ENCODE measurements at places on chromosomes 2 and 18. TPM values are rescaled to one million over a fixed set of nuclear protein-coding genes. Genes with fewer than 3 reads are reported as not detected.
A peak's percentile ranks its signal among the peaks of the same experiment; 100 is the strongest.

The COL4A3 gene
- 6.2 TPM for total RNA-seq

The GDF7 gene
- total RNA-seq: 0.10 TPM

The GREB1 gene
- total RNA-seq: 7.8 TPM

The MC4R gene
- not detected for total RNA-seq

The IL1F10 gene
- total RNA-seq: not detected

The ERFE gene
- not detected for total RNA-seq

The OSR1 gene
- total RNA-seq: 2.3 TPM

The EDAR gene
- total RNA-seq: not detected

The IL1R2 gene
- total RNA-seq: 1.1 TPM

The IL1RL2 gene
- total RNA-seq: 0.16 TPM

- no peak for DNase-seq
These were observed 3.4 kb upstream of the CKAP2L start for GRCh38 chr2:112767693-112768330.

GRCh38 chr2:126864861-126865260 is 33.8 kb upstream of the TEX51 start:
- DNase-seq: no peak

DNA sequence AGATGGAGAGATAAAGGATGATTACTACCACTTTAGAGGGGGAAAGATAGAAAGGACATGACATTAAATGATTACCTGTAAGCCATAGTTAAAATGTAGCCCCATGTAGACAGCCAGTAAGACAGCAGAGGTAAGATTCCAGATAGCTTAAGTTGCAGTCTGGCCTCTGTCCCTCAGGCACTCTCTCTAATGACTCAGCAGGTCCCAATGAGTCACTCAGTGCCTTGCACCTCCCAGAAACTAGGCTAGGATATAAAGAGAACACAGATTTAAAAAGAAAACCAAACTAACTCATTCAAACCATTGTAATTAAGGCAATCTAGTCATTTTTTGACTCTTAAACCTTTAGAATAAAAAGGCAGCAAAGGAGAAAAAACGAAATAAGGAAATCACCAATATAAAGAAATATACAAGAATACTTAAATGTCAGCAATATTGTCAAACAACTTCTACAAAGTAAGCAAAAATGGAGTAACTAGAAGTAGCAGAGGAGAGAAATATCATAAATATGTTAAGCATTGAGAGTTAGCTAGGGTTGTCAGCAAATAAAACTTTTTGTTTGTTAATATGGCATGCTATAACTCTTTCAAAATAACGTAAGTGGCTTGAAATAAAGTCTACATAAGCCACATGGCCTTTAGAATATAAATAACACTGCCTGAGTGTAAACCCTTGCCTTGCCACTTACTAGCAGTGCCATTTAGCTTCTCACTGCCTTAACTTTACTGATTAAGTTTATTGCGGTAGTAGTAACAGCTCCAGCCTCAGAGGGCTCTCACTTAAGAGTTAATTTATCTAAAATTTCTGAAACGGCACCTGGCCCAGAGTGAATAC is 48.5 kb downstream of the SOCS6 start:
- peak; percentile 49 for DNase-seq

DNA sequence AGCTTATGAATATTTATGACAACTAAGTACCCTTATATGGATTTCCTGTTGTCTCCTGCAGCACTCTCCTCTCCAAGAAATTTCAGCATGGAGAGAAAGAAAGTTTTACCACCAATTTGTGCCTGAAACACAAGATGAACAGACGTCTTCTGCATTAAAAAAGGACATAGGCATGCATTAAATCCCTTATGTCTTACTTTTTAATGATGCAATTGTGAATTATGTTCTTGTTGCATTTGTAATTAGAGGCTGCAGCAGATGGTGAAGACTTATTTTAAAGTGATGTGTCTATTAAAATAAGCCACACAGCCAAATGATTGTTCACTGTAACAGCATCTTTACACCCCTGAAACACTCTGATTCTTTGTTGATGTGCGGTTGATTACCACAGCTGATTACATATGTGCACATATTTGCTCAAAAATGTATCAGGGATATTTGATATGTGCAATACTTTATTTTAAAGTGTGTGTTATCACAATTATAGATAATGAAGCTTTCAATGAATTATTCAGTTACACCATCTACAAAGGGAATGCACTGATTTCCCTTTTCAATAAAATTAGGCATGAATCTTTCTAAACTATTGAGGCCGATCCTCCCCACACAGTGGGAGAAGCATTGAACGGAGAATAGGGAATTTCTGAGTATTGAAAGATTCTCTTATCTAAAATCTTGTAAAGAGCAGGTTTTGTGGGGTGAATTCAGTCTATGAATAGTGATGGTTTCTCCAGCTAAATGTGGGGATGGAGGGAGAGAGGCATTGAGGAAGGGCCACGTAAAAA is 585.1 kb downstream of the SLC4A3 start:
- DNase-seq: no peak

- DNase-seq: no peak
These were observed 95.4 kb upstream of the BCL2L11 start for GRCh38 chr2:111025288-111025687.

GRCh38 chr2:776038-776437 is 98.8 kb upstream of the TMEM18 start:
- no peak for DNase-seq

- DNase-seq: no peak
These were observed 52.4 kb downstream of the DYSF start for GRCh38 chr2:71505770-71506140.

GRCh38 chr2:59044736-59045135 is 803.6 kb upstream of the FANCL start:
- no peak for DNase-seq

DNA sequence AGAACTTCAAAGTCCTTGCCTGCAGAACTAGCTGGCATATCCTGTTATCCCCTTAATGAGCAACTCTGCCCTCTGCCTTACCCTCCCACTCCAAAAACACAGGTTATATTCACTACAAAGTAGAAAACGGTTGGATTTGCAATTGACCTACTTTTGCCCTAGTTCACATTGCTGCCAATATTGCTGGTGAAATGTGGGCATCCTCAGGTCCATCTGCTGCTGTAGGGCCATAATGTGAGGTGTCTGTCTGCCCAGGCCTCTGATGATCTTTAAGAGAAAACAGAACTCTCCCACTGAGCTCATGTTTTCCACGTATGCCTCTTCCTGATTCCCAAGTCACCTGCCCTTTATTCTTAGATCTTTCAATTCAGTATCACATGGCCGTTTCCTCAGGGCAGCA is 294.0 kb upstream of the CDH20 start:
- no peak for DNase-seq

- DNase-seq: no peak
These were observed 11.1 kb downstream of the COLEC12 start for GRCh38 chr18:489244-490023.

DNA sequence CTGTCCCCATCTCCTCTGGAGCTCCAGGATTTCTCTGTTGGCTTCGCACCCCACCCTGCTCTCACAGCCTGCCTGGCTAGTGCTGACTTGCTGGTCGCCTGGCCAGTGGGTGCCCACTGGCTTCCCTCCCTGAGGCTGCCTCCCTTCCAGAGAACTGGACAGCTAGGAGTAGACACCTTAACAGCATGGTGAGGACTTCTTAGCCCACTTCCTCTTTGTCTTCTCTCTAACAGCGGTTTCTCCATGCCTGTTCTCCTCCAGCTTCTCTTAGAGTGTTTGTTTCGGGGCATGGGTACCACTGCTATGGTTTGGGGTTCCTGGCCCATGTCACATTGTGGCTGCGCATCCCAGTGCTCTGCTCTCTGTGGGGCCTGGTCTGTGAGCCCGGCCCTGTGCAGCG is 37.1 kb downstream of the ZNF532 start:
- no peak for DNase-seq

DNA sequence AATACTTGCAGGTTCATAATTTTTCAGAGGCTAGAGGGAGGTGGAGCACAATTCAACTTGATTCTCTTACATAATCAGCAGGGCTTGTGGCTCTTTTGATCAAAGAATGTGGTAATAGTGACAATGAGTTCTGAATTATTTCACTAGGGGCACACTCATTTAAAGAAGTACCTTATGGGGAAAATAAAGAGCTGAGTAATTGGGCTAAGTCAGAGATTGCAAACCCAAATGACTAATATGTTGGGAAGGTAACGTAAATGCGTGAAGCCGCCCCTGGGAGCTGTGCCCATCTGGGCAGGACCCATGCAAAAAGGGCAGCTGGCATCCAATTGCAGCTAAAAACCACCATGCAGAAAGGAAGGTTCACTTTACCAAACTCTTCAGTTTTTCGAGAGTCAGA is 35.3 kb downstream of the NCKAP5 start:
- no peak for DNase-seq

DNA sequence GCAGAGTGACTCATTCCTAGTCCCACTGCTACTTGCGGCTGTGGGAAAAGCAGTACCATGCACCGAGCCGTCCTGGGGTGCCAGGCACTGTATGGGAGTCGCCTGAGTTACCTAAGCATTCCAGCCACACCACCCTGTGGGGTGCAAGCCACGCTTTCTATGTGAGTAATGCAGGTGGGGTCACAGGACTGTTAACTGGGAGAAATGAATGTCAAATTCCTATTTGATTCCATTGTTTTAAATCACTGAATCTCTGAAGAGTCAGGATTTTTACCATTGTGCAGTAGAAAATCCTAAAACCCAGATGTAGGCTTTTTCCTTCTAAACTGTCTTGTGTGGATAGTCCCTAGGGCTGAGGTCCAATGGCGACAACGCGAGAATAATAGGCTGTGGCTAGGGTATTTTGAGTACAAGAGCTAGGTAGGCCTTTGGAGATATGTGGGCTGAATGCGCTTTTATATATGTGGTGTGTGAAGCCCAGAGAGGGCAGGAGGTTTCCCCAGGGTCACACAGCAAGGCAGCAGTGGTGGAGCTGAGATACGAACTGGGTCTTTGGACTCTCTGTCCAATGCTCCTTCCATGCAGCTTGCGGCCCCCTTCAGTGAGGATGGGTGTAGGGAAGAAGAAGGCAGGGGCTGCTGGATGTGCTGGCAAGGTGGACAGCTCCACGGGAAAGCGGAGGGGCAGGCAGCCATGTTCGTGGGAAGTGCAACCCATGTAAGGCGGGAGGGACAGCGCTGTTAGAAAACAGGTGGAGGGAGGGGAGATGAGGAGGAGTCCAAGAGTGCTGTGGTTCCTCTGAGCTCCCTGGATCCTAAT is 83.2 kb downstream of the DDX1 start:
- DNase-seq: no peak

DNA sequence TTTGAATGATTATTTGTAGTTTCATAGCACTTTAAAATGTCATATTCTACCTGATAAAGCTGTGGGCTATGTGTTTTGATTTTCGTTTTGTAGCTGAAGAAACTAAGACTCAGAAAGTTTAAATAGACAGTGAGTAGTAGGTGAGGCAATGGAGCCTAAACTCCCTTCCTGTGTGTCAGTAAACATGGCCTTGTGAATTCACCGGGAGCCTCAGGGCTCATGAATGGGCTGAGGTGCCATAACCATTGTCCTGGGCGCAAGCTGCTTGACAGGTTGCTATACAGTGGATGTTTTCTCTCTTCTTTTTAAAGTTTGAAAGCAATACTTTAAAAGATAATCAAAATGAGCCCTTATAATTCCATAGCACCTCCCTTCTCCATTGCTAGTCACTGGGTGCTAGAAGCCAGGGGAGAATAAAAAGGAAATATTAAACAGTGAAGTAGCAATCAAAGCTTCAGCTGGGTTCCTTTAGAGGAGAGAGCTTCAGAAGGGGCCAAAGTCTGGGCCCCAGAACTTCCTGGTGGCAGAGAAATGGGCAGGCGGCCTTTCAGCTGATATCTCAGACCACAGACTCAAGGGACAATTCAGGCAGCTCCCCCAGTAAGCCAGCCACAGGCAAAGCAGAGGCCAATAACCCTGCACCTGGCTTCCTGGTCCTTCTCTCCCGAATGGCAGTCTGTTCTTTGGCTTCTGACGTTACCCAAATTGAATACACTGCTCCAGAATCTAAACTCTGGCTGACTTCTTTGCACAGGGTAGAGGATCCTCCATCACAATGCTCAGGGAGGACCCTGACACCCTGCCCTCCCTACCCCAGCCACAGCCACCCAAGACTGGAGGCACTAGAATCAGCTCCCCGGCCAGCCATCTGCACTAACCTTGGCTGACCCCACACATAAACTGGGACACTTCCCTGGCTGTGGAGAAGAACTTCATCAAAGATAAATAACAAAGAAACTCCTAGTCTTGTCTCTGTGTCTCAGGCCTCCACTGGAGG is 51.8 kb upstream of the NPAS2 start:
- no peak for DNase-seq

GRCh38 chr2:192030289-192030688 is 164.4 kb downstream of the TMEFF2 start:
- no peak for DNase-seq

GRCh38 chr2:173090973-173091660 is 15.5 kb downstream of the MAP3K20 start:
- DNase-seq: peak; percentile 16

DNA sequence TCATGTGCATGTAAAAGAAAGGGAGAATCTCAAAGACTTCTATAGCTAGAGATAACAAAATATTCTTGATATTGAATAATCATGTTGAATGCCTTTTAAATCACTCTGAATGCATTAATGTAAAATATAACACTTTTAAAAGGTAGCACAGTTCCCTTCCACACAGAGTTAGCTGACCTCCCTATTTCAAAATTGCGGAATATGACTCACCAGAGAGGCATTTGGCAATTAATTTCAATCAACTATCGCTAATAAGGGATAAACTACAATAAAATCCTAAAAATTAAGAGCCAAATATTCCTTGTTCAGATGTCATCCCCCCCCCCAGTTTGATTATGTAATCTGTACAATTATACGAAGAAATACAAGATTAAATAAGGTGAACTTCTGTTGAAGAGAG is 29.3 kb downstream of the ZC3H15 start:
- no peak for DNase-seq

DNA sequence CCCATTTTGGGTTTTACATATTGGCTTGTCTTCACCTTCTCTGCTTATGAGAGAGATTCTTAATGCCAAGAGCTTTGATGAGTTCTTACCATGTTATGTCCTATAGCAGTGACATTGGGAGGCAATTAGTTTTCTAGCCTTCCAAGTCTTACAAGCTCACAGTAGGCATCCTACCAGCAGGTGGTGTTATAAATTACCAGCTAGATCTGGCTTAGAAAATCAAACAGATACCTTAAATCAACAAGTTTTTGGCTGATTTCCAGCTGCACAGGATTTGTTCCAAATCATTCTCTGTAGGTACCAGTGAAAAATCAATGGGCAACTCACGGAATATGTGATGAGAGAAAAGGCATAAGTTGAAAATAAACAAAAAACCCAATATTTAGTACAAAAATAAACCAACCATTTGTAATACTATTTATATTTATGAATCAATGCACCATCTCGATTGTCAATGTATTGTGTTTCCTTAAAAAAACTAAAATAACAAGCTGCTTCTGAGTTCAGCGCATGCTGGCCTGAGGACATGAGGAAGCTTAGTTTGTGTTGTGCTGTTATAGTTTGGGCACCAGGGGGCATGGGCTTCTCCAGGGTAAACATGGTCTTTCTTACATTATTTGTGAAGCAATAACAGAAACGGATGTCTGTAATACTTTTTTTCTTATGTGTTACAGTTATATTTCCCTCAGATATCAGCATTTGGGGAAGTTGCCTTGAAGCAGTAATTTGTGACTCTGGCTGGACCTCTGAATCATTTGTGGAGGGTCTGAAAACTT is 34.1 kb upstream of the NXPH2 start:
- no peak for DNase-seq
